RPMI8226 (cell line): ENCODE measurements at places on chromosomes 1 and 21.

DNA sequence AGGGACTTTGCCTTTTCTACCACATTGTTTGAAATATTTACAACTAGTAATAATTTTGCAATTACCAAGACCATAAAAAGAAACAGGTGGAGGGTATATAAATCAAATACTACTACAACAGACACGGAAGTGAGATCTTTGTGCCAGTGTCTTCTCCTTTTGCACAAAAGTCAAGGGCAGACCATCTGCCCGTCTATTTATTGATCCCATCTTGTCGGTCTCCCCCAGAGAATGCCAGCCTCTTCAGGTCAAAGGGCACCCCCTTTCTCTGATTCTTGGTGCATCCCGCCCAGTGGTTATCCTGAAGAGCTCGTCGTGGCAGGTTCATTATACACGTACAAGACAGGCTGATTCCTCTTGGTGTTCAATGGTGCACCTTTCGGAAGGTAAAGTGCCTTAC, 4.8 kb upstream of the PDE9A start:
- DNase-seq: no peak

- peak; percentile 64 for DNase-seq
Observed at GRCh38 chr1:182889997-182890396, 50.9 kb downstream of the DHX9 start.

DNA sequence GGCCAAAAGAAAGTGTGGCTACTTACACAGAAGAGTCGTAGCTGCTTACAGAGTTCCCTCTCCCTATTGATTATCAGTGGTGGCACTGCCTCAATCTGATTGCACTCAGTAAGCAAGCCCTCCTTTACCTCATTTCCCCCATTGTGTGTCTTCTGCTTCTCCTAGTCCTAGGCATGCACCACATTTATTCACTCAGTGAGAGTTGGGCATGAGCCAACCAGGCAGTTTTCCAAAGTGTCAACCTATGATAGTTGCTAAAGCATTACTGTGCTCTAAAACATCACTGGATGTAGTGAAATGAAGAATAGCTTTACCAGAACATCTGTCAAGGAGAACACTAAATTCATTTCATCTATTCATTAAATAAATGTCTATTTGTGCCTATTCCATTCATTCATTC, 19.3 kb downstream of the GJA5 start:
- no peak for DNase-seq

- DNase-seq: no peak
Observed at GRCh38 chr1:26291433-26291832, 11.5 kb downstream of the SH3BGRL3 start.

DNA sequence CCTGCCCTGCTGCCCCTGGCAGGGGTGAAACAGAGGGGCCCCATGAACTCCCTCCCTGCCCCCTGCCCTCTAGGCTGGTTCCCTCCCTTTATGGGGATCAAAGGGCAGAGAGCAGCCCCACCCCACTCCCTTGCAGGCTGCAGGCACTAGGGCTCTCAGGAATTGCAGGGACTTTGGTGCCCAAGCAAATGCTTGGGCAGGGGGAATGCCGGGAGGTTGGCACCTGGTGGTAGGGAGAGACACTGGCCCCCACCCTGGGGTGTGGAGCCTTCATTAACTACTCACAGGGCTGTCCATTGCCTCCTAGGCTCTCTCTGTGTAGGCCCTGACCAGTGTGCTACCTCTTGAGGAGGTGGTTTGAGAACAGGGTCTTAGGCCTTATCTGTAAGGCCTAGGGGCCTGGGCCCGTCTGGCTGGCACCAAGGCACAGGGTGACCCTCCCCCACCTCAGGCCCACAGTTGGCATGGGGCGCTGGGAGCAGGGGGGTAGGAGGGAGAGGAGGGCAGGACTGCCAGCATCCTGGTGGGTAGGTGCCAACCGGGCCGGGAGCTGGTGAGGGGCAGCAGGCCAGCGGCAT, 4.7 kb downstream of the ZBTB7B start:
- no peak for DNase-seq

- DNase-seq: no peak
Observed at GRCh38 chr1:40450495-40451237, 390 bp downstream of the ZFP69B start.

DNA sequence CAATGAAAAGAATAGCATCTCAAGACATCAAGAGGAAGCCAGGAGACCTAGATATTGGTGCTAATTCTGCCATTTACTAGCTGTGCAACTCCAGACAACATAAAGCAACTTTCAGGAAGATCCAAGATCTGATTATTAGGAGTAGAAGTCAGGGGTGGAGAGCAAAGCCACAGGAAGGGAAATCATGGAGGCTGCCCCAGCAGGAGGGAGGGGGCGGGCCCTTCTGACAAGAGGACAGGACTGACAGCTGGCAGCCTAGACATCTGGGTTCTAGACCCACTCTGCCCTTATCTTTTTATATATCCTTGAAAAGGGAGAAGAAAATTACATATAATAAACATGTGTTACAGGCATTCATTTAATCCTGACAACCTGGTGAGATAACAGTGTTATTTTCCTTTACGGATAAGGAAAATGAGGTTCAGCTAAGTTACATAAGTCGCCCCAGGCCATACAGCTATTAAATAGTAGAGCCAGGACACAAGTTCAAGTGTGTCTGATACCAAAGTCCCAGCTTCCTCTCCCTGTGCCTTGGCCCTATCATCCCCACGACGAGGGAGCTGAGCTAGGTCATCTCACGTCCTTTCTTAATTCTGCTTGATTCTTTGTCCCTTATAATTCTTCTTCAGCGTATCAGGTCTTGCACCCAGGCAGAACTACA, 46.6 kb downstream of the ARHGEF11 start:
- no peak for DNase-seq

- DNase-seq: no peak
Observed at GRCh38 chr21:42214081-42214750, 4.7 kb upstream of the ABCG1 start.

DNA sequence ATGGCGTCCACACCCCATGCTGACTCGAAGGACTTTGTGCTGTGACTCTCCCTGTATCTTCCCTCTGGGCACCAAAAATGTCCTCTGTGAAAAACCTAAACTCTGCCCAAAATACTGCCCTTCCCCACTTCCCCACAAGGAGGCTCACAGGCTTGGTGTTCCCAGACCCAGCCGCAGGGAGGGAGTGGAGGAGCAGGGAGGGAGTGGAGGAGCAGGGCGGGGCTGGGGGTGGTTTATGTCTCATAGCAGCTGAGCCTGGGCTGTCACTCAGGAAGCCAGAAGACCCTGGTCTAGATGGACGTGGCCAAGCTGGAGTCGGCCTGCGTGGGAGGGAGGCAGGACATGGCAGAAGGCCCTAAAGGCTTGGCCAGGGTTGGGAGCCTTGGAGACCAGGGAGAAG, 461.7 kb downstream of the PTPRU start:
- peak; percentile 59 for DNase-seq

DNA sequence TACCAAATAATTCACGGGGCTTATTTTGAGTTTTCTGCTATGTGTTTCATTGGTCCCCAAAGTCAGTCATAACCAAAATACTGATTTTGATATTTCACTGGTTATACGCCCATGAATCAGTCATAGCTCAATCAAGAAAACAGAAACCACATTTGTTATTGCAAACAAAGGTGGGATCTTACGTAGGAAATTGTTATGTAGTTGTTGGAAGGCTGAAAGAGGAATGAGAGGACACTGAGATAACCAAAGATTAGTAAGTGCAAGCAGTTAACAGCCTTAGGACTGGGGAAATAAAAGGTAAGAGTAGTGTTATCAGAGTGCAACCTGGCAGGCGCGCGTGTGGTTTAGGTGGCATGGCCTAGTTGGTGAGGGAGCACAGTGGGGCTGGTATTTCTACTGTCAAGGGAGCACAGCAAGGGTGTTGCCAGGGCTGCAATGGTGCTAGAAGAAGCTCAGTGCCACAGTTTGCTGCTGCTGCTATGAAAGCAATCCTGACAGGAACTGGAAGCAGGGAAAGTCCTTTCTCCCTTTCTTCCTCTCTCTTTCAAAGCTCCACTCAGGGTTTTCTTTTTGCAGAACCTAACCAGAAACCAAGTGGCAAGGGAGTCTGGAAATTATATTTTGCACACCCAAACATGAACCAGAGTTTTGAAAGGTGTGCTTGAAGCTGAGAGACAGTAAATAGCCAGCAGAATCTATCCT, 33.7 kb downstream of the RTCA start:
- no peak for DNase-seq

- no peak for DNase-seq
Observed at GRCh38 chr1:205613854-205614412, 17.9 kb downstream of the ELK4 start.
